ENCODE measurements at places on chromosomes 7 and 10.

GRCh38 chr7:69748530-69748929, 150.3 kb downstream of the AUTS2 start:
- DNase-seq = peak; percentile 35

- no peak for DNase-seq
These were observed 23.5 kb downstream of the IMPDH1 start for GRCh38 chr7:128385988-128386925.

- DNase-seq = no peak
These were observed 84.5 kb upstream of the SMNDC1 start for GRCh38 chr10:110389255-110389654.

DNA sequence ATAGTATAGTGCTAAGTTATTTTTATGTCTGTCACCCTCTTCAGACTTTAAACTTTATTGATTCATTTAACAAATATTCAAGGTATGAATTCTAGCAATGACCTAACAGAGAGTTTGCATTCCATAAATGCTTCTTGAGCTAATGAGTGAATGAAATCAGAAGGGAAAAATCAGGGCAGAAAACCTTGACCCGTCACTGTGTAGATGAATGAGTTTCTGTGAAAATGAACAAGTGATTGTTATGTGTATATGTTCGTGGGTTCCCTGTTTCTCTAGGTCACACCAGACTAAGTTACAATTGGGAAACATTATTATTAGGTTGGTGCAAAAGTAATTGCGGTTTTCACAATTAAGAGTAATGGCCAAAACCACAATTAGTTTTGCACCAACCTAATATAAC, 30.1 kb downstream of the APBB1IP start:
- peak; percentile 39 for DNase-seq

- no peak for DNase-seq
These were observed 317.8 kb downstream of the SNX13 start for GRCh38 chr7:17622451-17622850.

- no peak for DNase-seq
These were observed 63.9 kb downstream of the WDFY4 start for GRCh38 chr10:48748573-48748972.
